ENCODE measurements at places on chromosomes 2 and 18.

- no peak for DNase-seq
These were observed 147.7 kb downstream of the KLHL29 start for GRCh38 chr2:23532391-23533337.

DNA sequence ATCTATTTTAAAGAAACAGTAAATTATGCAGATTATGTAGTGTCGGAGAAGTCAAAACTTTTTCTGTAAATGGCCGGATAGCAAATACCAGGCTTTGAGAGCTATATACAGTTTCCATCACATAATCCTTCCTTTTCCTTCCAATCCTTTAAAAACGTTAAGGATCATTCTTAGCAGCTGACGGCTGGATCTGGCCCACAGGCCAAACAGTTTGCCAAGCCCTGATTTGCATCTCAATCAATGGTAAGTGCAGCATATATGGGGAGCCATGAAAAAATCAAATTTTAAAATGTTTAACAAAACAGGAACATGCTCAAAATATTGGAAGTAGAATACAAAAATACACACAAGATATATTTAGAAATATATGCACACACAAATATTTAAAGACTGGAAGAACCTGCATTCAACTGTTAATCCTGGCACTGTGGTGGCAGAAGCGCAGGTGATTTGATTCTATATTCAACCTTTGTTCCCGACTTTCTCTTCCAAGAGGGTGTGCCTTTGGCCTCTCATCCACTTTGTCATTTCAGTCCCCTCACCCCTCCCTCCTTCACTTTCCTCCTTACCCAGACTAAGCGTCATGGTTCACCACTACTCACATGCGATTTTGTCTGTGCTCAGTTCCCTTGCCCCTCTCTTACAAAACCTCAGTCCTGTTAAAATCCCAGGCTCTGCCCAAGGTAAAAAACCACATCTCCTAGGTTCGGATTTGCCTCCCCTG lies 27.3 kb downstream of the NDUFA10 start:
- no peak for DNase-seq

GRCh38 chr2:66696886-66697285 lies 262.0 kb downstream of the MEIS1 start:
- no peak for DNase-seq

- DNase-seq, result no peak
These were observed 343 bp upstream of the CD302 start for GRCh38 chr2:159798376-159798725.

DNA sequence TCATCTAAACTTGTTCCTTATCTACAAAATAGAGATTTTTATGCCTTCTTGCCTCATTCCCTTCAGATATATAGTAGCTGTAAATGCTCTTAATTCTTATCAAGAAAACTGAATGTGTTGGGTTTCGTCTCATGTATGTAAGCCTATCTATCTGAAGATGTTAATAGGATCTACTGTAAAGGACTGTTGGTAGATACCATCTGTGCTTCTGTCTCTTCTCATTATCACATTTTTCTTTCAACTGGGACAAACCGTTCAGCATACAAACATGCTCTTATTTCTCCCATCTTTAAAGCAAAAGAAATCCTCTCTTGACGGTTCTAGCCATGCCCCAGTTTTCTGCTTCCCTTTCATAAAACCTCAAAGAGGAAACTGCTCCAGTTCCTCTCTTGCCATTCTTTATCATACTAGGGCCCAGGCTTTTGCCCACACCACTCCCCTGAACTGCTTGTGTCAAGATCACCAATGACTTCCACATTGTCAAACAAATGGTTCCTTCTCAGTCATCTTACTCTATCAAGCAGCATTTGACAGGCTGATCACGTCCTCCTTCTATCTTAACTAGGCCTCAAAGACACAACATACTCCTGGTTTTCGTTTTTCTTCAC lies 88.7 kb downstream of the ARHGEF33 start:
- no peak for DNase-seq

- no peak for DNase-seq
These were observed at the start of gene MCFD2 for GRCh38 chr2:46915281-46915810. TSS of gene MCFD2 (minus strand) at chr2:46915806. CDS start at chr2:46909171, 6,635 bp downstream.

DNA sequence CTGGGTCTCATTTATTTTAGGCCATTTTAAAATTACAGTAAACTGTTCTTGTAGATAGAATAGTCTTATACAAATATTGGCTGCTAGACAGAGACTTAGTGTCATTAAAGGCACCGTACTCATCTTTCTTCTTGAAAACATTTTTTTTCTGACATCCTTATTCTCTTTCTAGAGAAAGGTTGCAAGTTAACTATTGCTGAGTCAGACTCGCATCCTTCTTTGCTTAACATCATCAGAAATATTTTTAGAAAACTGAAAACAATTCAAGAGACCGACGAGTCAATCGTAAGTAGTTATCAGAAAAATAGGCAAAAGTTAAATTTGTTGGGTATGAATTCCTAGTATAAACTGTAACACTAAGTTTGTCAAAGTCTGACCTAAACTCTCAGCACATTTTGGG lies 72.2 kb downstream of the HNMT start:
- no peak for DNase-seq

DNA sequence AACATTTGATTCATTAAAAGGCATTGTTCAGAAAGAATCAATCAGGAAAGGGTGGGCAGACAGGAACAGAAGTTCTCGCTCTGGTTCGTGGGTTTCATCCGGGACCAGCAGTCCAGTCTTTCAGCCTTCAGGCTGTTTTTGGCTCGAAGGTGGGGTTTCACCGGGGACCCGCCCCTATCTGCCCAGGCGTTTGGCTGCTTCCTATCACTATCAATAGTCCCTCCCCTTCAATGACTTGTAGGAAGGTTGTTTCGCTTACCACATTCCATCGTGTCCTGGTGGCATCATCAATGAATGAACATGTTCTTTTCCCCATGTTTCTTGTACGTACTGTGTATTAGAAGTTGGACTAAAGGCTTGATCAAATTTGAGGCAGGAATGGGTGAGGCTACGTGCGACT lies 130.3 kb downstream of the NEDD4L start:
- no peak for DNase-seq

DNA sequence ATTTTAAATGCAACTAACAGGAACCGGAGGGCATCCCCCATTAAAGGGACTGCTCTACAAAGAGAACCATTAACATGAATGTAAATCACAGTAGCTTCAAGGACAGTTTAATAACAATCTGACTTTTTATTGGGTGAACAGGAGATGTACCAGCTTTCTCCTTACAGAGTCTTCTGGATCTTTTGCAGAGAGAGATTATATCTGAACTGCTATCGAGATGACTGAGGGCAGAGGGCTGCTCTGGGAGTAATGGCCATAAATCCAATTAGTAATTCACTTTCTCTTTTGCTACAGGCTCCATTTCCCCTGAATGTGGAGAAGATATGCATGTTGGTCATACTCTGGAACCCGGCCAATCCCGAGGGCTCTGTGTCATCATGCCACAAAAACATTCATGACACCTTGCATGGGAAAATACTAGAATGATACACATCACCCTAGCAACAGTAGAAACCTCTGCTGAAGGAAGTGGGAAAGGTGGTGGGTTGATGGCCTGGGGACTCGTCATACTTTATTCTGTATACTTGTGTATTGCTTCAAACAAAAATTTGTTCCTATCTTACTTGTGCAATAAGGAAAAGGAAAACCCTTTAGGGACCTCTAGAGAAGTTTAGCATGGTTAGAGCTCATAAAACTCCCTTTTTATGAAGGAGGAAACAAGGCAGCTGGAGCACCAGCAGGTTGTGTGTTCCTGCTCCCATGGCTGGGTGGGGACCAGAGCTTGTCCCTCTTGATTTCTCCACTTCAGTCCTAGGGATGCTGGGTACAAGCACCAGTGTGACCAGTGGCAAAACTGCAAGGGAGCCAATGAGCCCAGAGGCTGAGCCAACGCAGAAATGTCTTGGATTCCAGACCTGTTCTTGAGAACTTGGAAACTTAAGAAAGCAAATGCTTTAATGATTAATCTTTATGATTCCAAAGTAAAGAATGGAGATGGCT lies 26.0 kb downstream of the CTAGE1 start:
- no peak for DNase-seq

Measured in nucleus accumbens (tissue), 56 donors.